Activated T-helper 9 cell treated with anti-CD3 and anti-CD28 coated beads, Interleukin-2, amount 50 U/mL, for 16 hours (primary cell): ENCODE measurements at places on chromosomes 3 and 15.

DNA sequence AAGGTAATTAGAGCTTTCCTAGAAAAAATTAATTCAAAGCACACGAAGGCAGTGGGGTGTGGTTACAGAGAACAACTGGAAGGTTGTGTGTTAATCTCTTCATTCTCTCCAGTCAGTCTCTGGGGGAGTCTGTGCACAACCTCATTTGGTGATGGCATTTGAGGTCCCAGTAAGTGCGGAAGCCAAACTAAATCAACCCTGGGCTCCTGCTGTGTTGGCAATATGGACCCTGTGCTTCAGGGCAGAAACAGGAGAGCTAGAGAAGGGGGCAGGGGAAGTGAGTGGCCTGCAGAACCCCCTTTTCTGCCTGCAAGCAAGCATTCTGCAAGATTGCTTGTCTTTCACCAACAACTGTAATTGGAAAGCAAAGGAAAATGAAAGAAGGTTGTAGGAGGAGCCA is 195.9 kb upstream of the ST8SIA2 start:
- DNase-seq: no peak

- DNase-seq: no peak
These were observed 633.2 kb downstream of the MCTP2 start for GRCh38 chr15:94864600-94864999.

GRCh38 chr3:191531434-191531972 is 70.5 kb downstream of the PYDC2 start:
- DNase-seq: no peak

DNA sequence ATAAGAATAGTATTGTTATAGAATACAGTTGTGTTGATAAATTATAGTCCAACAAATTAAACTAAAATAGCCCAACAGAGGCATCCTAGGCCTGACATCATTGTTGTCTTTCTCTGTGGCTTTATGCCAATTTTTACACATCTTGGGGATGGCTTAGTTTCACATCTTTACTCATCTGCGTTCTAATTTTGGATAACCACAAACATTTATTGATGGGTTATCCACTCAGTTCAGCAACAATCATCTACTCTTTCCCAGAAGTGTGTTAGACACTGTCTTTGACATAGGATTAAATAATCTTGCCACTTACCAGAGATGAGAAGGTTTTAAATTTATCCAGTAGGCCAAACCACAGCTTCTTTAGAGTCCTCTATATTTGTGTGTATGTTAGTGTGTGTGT is 120.8 kb upstream of the PHLDB2 start:
- no peak for DNase-seq

DNA sequence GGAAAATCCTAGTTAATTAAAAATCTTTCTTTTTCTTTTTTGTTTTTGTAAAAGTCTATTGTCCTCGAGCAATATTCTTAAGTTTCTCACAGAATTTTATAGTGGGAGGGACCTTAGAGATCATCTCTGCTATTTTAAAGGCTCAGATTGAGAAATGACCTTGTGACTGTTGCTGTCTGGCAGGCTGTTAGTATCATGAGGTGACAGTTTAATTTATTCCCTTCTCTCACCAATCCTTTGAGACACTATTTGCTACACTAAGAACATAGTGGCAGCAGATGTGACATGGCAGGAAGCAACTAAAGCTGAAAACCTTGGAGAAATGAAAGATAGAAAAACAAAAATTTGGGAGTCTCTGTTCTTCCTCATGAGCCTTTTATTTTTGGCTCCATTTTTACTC is 24.9 kb downstream of the APPL1 start:
- no peak for DNase-seq

DNA sequence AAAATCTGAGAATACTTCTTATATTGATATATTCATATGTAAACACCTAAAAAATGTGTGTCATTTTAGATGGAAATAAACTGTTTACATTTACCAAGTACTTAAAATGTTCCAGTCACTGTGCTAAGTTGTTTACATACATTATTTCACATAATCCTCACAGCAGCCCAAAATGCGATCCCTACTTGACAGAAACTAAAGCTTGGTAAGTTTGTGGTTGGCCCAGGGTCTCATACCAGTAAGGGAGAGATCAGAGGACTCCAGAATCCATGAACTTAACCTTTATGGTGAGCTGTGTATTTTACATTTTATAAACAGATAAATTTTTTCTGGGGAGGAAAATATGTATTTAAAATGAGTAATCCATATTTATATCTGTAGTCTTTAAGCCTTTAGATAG is 51.2 kb downstream of the SLC25A26 start:
- DNase-seq: no peak

- DNase-seq: no peak
These were observed 1602.1 kb downstream of the SI start for GRCh38 chr3:163476179-163476578.

GRCh38 chr15:38427380-38427779 is 26.5 kb upstream of the FAM98B start:
- no peak for DNase-seq

DNA sequence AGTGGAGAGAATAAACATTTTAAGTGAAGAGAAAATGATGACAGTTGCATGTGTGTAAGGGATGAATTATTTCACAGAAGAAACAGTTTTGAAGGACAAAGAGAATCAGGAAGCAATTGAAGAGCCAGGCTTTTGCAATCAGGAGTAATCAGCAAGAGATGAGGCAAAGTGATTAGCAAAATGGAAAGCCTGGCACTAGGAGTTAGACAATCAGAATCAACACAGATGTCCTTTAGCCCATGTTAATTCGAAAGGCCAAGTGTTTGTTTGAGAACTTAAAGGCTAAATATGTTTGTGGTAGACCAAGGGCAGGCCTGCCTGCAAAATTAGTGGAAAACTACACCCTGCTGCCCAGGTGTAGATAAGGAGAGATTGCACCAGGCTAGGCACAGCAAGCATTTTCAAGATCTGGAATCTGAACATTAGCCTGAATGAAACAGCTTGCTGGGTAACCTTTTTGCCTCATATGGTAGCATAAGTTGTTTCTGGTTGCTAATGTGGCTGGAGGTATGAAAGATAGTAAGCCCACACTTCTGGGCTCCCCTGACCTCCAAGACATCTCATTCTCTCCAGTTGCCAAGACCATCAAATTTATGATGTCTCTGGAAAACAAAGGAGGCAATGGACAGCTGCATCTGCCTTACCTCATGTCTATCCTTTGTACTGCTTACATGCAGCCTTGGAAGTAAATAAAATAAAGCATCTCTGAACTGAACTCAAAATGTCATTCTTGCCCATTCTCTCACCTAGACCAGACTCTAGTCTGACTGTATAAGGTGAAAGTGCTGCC is 22.0 kb upstream of the LEKR1 start:
- no peak for DNase-seq
